ENCODE measurements at places on chromosomes 5 and 9. TPM values are rescaled to one million over a fixed set of nuclear protein-coding genes. Genes with fewer than 3 reads are reported as not detected.

DNA sequence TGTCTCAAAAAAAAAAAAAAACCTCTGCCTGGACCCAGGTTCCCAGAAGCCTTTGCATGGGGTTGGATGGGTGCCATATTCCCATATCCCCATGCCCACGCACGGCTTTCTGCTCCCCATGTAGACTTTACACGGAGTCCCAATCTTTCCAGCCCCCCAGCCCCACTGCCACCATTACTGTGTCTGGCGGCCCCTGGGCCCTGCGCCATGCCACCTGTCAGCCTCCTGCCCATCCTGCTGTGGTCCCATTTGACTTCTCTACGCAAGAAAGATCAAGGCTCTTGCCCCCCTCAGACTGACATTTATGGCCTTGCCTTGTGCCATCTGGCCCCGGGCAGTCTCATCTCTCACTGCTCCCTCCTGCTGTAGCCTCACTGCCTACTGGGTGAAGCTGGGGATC lies 6.5 kb upstream of the AK1 start:
- DNase-seq = no peak

GRCh38 chr5:138978080-138978479 lies 102.9 kb upstream of the LRRTM2 start:
- DNase-seq = peak; percentile 46

DNA sequence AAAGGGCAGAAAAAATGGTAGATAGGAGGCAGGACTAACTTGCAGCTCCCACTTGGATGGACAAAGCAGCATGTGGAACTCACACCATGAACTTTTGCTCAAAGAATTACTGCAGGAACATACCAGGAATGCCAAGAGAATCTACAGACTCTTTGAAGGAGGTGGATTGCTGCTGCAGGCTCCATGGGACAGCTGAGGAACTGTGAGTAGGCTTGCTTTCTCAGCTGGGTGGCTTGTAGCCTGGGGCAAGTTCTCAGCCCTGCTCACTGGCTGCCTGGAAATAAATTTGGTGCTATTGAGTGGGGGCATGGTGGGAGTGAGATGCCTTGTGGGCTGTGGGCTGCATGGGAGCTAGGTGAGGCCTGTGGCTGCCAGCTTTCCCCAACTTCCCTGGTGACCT lies 574.5 kb downstream of the PRELID2 start:
- no peak for DNase-seq

- DNase-seq = no peak
Measured at GRCh38 chr9:134323741-134324358, 2.4 kb upstream of the RXRA start.

GRCh38 chr5:150129813-150130492 lies 25.7 kb downstream of the PDGFRB start:
- peak; percentile 83 for DNase-seq

The GAS1 gene
- 25.0 TPM for total RNA-seq

The CCNJL gene
- total RNA-seq = 0.82 TPM
